ENCODE measurements at places on chromosomes 16 and 17.

DNA sequence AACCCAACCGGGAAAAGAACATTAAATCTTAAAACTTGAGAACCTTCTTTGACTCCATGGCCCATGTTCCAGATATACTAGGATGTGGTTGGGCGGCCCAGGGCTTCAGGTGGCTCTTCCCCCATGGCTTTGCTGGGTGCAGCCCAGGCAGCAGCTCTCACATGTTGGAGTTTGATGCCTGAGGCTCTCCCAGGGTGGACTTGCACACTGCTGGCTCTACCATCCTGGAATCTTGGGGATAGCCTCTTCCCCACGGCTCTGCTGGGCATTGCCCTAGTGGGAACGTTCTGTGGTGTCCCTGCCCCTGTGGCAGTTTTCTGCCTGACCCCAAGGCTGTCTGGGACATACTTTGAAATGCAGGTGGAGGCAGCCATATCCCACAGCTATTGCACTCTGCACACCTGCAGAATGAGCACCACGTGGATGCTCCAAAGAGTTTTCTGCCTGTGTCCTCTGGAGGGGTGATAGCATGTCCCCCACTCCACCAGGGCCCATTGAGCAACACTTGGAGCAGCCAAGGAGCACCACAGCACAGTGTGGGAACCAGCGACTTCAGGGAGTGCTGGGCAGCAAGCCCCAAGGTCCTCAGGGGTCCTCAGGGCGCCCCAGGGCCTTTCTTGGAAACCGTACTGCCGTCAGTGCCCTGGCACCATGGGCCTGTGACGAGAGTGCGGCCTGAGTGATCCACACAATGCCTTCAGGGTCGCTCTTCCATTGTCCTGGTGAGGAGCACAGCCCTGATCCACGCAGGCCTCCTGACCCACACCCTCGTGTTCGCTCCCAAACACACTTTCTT, 70.8 kb downstream of the GOSR1 start:
- no peak for DNase-seq

DNA sequence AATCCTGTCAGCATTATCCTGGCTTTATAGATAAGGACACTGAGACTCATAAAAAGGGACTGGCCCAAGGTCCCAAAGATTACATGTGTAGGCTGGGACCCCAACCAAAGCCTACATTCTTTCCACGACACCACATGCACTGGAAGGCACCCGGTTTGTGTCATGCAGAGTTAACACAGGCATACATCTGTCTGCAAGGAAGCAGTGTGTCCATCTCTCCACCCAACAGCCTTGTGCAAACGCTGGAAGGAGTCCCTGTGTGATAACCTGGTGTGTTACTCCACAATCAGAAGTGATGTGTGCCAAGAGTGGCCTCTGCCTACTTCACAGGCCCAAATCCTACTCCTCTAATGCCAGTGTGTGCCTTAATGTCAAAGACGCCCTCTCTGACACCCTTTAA, 139.8 kb downstream of the PARN start:
- no peak for DNase-seq

DNA sequence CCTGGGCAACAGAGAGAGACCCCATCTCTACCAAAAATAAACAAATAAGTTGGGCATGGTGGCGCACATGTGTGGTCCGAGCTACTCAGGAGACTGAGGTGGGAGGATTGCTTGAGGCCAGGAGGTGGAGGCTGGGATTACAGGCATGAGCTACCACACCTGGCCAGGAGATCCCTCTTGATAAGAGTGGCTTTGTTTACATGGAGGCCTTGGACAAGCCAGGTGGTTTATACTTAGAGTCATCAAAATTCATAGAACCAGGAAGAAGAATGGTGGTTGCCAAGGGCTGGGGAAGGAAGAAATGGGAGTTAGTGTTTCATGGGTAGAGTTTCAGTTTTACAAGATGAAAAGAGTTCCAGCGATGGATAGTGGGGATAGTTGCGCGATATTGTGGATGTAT, 8.8 kb upstream of the ZFP1 start:
- DNase-seq: no peak

DNA sequence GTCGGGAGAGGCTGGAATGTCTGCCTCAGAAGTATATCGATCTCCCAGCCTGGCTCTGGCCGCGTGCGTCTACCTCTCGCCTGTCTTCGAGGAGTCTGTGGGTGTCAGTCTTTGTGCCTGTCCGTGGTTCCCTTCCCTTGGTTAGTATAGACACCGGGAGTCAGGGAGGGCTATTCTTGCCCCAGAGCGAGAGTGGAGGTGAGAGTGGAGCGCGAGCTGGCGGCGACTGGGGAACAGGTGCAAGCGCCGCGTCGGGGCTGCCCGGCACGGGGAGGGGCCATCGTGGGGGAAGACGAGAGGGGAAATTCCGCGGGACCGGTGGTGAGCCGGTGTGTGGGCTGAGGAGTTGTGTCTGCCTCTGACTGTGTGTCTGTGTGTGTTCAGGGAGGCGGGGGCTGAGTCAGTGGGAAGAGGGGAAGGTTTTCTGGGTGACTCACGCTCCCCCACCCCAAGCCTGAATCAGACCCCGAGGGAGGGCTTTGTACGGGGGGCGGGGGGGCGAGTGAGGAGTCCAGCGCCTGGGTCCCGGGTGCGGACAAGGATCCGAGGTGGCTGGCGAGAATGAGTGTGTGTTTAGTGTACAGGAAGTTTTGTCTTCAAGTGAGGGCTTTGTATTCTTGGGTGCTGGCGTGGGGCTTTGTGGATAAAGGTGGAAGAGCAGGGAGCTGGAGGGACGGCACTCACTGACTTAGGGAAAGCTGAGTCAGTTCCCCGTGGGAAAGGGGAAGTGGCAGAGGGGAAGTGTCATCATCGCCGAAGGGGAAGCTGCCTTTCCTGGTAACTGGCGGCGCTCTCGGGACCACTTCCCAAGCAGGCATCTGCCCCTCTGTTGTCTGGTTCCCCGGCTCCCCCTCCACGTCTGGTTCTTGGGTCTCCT, 8.6 kb downstream of the KDM6B start:
- DNase-seq: peak; percentile 80

- no peak for DNase-seq
Observed at GRCh38 chr16:50390914-50391716, 22.3 kb upstream of the BRD7 start.
